ENCODE measurements at places on chromosomes 5 and 9.
A peak's percentile ranks its signal among the peaks of the same experiment; 100 is the strongest.

DNA sequence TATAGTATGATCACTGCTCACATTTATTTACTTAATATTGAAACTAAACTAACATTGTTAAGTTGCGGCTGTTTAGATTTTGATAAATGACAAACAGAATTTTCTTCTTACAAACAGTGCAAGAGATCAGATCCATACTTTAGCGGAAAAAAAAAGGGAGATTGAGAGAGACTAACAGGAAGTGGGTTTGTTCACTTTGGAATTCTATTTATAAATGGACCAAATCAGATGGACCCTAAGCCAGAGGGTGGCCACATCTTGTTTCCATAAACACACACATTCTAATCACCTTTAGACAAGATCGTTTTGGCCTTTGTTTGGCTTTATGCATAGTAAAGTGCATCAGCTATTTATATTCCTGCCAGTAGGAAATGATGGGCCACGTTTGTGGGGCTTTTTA lies 381.4 kb upstream of the CD180 start:
- no peak for DNase-seq

- DNase-seq = no peak
Observed at GRCh38 chr9:113624721-113625120, 161.2 kb downstream of the RGS3 start.

GRCh38 chr5:58462154-58462553 lies 2.3 kb upstream of the PLK2 start:
- DNase-seq = no peak

- no peak for DNase-seq
Observed at GRCh38 chr9:105391288-105391687, 56.5 kb upstream of the FSD1L start.

GRCh38 chr5:133876266-133876665 lies 92.2 kb downstream of the C5orf15 start:
- no peak for DNase-seq

GRCh38 chr9:122389195-122389594 lies 18.4 kb downstream of the PTGS1 start:
- DNase-seq = no peak

DNA sequence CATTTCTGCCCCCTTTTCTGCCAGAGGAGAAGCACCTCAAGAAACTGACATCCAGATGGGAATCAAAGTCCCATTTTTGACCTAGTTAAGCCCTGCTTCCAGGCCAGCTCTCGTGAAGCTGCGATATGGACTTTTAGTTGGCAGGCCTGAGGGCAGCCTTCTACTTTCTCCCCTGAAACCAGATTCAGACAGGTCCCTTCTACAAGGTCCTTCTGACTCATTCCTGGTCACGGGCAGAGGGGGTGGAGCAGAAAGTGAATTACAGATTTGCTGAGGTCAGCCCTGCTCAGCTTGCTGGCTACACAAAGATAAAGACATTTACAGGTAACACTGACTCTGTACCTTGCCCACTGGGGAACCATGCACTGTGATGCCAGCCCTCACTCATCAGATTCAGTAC lies 52.8 kb upstream of the TUT7 start:
- DNase-seq = peak; percentile 47

GRCh38 chr5:2217219-2217618 lies 334.5 kb upstream of the IRX4 start:
- DNase-seq = no peak

DNA sequence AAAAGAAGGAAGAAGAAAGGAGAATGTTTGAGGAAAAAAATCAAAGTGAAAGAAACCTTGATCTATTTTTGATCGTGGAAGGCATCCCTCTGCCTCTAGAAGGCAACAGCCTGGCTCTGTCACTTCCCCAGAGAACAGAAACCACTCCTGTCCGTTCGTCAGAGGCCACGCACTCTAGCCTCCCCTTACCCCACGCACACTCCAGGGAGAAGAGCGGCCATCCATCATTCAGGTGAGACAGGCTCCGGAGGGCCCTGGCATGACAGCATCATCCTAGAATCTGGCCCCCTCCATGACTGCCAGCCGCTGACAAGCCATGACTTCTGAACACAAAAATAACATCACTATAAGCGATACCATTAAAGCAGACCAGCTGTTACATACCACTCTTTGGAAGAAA lies 135.8 kb downstream of the ROR2 start:
- no peak for DNase-seq

DNA sequence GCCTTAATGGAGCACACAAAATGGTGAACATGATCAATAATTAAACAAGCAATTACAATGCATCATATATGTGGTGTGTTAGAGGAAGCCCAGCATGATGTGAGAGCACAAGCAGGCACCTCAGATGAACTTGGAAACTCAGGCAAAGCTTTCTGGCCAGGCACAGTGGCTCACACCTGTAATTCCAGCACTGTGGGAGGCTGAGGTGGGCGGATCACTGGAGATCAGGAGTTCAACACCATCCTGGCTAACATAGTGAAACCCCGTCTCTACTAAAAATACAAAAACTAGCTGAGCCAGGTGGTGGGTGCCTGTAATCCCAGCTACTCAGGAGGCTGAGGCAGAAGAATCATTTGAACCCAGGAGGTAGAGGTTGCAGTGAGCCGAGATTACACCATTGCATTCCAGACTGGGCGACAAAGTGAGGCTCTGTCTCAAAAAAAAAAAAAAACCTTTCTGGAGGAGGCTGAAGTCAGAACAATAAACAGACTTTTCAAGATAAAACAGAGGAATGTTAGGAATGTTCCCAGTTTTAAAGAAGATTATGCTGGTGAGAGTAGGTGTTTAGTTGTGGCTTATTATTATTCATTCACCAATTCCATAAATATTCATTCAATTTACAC lies 159.4 kb downstream of the CEMIP2 start:
- DNase-seq = no peak

Data from stimulated activated CD8-positive, alpha-beta memory T cell treated with anti-CD3 and anti-CD28 coated beads, Interleukin-4, amount 100 ng/mL, for 48 hours (primary cell).